WTC11 (cell line): ENCODE measurements at places on chromosomes 13 and 19.
A peak's percentile ranks its signal among the peaks of the same experiment; 100 is the strongest.

DNA sequence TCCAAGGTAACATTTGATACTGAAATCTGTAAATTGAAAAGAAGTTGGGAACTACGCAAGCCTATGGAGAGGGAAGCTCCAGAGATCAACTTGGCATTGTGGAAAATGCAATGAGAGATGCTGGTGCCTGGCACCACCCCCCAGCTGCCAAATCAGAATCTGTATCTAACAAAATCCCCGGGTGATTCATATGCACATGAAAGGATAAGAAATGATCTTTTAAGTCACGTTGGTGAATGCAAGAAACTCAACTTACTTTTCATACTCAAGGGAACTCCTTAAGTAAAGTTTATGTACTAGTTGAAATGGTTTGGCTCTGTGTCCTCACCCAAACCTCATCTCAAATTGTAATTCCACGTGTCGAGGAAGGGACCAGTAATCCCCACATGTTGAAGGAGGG is 158.5 kb upstream of the MYO16 start:
- DNase-seq: no peak

DNA sequence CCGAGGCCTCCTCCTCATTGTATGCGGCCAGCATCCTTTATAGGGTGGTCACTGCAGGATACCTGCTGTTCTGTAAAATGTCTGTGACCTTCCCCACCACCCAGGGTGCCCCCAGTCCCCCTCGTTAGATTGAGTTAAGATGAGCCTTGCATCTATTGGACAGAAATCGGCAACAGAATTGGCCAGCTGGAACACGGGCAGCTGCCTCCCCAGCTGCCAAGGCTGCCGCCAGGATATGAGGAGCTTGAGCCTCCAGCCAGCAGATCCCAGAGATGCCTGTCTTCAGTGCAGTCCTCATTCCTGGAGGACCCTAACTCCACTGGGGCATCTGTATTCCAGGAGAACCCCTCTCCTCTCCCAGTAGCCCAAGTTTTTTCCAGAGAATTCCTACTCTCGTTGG is 463.0 kb downstream of the TSHZ3 start:
- no peak for DNase-seq

GRCh38 chr19:55654323-55654867 is 440 bp upstream of the U2AF2 start:
- peak; percentile 100 for DNase-seq

GRCh38 chr13:40644838-40645604 is 21.4 kb downstream of the FOXO1 start:
- no peak for DNase-seq

DNA sequence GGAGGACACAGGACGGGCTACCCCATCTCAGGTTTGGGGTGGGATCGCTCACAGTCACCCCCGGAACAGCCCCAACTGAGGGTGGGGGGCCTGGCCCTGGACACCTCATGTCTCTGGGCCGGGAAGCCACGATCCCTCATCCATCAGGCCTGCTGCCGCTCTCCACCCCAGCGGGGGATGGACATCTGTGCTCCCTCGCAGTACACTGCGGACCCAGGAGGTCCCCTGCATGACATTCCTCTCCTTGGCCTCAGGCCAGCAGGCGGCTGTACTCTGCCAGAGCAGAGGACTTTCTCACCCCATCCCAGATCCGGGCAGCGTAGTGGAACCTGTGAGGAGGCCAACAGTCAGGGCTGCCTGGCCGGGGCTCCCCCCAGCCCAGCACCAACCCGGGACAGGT is 15.5 kb downstream of the IRGC start:
- DNase-seq: no peak

- DNase-seq: no peak
Observed at GRCh38 chr19:5829567-5830310, 9.8 kb downstream of the FUT6 start.

GRCh38 chr13:39803156-39803555 is 147.7 kb downstream of the COG6 start:
- DNase-seq: no peak

- no peak for DNase-seq
Observed at GRCh38 chr19:4052114-4052992, 14.3 kb downstream of the ZBTB7A start.

DNA sequence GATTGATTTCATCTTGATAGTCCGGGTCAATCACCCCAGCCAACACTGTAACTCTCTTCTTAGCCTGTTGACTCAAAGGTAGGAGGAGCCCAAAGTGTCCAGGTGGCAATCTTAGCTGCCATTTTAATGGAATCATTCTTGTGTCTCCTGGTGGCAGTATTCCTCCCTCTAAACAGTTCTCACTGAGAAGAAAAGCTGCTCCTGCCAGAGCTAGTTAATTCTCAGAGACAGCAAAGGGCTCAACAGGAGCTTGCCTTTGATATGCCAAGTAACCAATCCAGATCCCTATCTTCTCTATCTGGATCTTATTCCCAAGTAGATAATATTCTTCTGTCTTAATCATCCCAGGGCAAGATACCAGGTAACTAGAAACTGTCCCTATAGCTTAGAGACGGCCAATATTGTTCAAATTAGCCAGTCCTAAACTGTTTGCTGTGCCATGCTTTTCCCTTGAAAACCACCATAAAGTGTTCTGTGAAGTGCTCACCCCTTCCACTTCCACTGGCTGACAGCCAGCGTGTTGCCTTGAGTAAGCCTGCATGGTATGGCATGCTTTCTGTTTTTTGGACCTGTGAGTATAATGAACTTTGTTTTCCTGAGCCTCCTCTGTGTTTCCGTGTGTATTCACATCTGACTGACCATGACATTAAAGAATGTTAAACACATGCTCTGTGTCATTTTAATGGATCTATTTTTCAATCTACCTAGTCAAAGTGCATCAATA is 463.7 kb upstream of the SLITRK5 start:
- DNase-seq: no peak
